ENCODE measurements at places on chromosomes 4 and X.

DNA sequence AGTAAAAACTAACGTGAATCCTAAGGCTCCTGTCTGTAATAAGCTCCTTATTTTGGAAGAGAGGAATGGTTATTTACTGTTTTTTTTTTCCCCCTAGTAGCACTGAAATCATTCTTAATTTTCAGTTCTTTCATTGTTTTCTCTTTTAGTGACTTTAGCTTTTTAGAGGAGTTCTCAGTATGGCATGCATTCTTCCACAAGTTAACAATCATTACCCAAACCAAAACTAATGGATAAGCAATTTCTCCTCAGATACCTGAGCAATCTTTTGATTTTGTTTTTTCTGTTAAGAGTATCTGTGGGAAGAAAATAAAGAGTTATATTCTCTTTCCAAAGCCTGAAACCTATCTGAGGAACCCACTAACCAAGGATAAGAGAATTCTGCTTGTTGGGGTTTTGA is 16.7 kb upstream of the PPA2 start:
- DNase-seq: no peak

- DNase-seq: no peak
Observed at GRCh38 chrX:53031380-53031779, 17.2 kb upstream of the GPR173 start.

DNA sequence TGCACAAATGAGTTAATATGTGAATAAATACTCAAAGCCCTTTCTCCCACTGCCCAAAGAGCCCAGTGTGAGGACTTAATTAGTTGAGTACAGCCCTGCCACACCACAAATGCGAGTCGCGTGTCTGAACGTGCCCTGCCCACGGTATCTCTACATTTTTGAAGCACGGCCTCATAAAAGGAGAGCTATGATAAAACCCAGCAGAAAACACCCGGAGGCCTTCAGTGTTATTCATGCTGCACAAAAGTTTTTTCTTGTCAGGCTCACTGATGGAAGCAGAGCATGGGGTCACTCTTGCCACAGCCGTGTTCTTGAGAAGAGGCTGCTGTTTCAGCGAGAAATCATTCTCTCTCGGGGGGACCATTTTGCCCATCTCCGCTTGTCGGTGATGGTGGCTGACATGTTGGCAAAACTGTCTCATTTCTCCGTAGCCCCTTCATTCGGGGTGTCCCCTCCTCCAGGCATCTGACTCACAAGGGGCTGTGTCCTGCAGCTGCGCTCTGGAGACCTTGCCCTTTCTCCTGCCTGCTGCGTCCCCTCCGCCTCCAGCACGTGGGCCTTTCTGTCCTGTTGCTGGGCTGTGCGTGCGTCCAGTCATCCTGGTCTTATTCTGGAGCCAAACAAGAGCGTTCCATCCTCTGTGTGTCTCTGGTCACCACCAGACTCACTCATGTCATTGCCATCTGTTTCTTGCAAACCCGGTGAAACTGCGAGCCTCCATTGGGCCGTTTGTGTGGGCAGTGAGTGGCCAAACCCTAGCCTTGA is 88.8 kb downstream of the SORCS2 start:
- DNase-seq: no peak

DNA sequence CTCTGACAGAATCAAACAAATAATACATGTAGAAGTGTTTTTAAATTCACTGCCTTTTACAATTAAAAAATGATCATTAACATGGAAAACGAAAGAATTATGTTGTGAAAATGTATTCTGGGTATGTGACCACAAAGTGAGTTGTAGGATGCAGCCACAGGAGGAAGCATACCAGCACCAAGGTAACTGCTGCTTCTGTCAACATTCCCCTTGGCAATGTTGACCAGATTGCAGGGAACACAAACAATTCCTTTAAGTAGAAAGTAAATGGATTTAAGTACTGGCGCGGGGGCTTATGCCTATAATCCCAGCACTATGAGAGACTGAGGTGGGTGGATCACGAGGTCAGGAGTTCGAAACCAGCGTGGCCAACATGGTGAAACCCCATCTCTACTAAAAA is 1877.9 kb upstream of the PCDH7 start:
- no peak for DNase-seq

- DNase-seq: no peak
Observed at GRCh38 chr4:108681321-108681809, 31.0 kb downstream of the OSTC start.

GRCh38 chrX:15646031-15646430 is 18.6 kb downstream of the CLTRN start:
- DNase-seq: no peak

GRCh38 chr4:74543231-74543781 is 98.4 kb downstream of the AREG start:
- no peak for DNase-seq

DNA sequence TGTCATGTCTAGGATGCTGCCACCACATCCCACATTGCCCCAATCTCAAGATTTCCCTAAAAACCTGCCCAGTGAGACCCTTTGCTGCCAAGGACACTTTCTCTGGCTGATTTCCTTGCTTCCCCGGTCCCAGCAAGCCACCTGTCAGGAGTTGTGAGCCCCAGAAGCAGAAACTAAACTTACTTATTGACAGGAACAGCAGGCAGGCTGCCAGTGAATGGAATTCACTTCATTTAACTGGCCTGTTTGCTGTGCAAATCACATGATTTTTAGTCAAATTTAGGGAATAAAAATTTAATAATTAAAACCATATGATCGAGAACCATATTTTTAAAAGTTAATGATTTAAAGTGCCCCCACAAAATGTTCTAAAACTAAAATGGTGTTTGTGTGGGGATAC is 48.5 kb downstream of the MAMLD1 start:
- DNase-seq: no peak

DNA sequence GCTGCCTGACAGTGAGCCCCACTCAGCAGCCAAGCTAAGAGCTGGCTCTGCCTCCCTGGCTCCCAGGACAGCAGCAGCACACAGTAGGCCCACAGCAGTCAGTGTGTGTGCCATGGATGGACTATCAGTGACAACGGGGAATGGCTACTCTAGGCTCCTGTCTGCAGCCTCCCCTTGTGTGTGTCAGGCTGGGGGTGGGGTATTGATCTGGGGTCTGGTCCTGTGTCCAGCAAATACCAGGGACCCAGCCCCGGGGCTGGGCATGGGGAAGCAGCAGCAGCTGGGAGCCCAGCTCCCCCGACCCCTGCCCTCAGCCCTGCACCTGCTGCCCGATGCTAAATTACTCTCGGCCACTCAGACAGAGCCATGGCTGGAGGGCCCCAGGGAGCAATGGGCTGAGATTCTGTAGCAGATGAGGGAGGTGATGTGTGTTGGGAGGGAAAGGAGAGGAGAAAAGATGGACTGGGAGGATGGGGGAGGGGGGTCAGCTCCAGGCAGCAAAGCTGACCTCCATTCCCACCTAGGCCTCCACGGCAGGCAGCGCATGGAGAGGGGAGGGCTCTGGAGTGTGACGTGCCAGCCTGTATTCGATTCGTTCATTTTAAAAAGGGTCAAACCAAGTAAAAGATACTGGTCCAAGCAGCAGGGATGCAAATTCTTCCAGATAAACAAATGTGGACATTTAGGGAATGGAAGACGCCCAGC is 61.3 kb upstream of the CRMP1 start:
- DNase-seq: no peak

- DNase-seq: peak; percentile 37
Observed at GRCh38 chr4:71184195-71184781, 154.5 kb upstream of the SLC4A4 start.

DNA sequence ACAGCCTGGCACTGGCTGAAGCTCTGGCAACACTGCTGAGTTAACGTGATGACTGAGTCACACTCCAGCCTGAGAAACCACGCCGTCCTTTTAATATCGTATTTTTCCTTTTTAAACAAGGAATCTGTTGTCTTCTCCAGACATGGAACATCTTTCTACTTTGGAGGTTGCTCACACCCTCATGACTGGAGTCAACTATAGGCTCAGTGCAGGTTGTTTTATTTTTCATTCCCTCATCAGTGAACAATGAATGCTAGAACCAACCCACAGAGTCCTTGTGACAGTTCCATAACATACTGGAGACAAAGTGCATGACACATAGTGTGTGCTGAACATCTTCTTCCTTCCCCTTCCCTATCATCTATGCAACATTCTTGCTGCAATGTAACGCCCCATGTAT is 76.8 kb upstream of the CPEB2 start:
- DNase-seq: no peak

DNA sequence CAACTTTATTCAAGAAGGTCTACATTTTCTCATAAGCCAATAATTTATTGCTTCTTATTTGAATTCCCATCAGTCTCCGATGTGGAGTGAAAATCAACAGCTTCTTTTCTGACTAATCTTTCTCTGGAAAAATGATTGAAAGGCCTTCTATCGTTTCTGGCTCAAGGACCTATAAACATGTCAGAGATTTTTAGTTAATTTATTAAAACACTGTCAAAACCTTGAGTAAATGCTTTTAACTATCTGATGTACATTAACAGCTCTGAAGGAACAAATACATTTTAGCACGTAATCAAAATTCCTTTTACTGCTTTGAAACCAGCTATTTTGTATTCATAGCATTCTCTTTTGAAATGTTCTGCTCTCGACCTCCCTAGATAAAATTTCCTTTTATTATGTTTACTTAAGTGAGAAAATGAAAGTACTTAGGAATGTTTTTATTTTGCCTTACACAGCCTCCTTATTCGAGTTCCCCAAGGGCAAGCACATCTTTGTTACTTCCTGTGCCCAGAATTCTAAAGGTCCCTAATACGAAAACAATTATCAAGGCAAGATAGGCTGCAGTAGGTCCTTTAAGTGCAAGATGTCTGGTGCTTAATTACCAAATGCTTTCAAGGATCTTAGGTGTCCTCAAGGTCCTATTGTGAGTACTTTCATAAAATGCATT is 3.1 kb upstream of the ZFX start:
- DNase-seq: no peak

- no peak for DNase-seq
Observed at GRCh38 chr4:46399440-46399839, 9.5 kb upstream of the GABRA2 start.

DNA sequence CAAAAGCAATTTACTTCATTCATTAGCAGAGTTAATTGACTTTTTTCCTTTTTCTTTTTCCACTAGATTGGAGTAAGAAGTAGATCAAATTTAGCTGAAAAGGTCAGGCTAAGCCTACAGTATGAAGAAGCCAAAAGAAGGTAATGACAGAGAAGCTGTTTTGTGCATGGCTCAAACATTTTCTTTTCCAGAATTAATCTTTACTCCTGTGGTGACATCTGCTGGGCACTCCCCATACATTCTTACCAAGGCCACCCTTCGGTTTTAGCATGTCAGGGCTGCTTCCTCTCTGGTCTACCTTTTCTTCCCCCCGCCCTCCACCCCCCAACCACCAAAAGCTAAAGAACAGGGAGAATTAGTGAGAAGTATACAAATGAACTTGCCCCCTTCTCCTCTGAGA is 70.2 kb downstream of the CLDN22 start:
- DNase-seq: no peak

- no peak for DNase-seq
Observed at GRCh38 chrX:56782352-56782751, 53.3 kb downstream of the NBDY start.

DNA sequence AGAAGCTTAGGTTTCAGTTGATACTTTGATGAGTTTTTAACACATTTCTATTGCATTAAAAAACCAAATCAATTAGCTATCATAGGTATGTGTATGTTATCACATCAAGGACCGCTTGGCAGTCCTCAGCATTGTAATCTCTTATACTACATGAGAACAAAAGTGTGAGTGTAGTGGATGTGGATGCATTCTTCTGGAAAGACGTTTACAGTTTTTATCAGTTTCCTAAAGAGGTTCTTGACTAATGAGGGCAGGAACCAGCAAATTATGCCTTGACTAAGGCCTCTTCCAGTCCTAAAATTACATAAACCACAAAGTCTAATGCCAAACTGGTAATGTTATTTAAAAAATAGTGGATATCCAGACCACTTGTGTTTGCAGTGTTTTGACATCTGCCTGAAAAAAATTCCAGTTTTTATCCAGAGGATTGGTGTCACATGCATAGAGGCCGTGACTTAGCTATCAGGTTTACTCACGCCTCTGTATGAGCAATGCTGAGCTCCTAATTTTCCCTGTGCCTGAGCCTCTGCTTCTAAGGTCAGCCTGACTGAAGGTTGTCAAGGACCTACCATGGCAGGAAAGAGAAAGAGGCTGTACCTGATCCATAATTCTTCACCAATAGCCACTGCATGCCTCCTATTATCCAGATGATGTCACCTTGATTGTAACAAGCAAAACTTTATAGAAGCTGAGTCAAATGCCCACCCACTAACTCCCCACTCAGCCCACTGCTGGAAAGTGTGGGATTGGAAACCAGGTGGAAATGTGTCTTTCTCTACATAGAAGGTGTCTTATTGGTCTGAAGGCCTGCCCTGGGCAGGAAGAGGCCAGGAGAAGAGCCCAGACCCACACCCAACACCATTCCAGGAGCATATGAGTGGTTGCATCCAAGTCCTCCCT is 68.7 kb downstream of the ENPP6 start:
- no peak for DNase-seq

DNA sequence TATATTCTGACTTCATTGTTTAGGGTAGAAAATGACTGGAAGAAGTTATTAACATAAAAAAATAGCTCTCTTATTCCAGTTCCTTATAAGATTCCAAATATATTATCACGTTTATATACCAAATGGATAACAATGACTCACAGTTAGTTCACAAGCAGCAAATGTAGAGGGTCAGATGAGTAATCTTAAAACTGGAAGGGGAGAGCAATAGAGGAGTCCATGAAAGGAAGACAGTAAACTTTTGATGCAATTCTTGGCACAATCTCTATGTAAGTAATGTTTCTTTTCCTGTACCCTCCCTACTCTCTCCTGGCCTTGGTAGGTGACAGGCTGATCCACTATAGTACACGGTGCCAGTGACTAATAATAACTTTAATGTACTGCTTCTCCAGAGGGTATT is 259.0 kb upstream of the TRPC5 start:
- no peak for DNase-seq

DNA sequence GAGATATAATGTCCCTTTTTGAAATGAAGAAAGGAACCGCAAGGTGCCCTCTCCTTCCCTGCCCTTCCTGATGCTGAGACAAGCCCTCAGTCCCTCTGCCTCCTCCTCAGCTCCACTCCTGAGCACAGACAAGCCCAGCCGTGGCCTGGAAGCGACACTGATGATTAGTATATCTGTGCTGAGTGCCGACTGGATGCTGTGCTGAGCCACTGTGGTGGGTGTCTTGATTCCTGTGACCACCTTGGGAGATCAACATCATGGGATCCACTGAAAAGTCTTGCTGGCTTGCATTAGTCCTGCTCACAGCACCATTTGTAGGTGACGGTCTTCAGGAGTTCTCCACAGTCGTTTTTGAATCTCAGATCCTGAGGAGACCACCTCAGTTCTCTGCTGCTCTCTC is 59.5 kb upstream of the HGFAC start:
- DNase-seq: no peak

DNA sequence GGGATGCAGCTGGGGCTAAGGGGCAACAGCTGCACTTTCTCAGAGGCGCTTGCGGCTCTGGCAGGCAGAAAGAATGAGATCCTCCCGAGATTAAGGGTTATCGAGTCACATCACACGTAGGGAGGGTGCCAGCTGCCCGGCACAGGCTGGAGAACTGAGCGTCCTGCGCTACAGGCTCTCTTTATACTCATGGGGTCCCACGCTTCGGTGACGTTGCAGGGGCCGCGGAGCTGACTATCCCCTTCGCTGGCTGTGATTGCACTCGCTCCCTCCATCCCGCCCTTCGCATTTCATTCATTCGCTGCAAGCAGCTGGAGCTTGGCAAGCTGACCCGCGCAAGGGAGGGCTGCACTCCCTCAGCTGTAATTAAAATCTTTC is at the start of gene TACR3:
Gene TACR3, minus strand, starts transcription at position 156 of the 378 bp plus-strand sequence. CDS start 310 bp downstream, outside the sequence.
- no peak for DNase-seq

All from activated T-cell treated with anti-CD3 and anti-CD28 coated beads, Interleukin-2, amount 50 U/mL, for 48 hours (primary cell).